Progenitor cell of endocrine pancreas (in vitro differentiated cells): ENCODE measurements at places on chromosomes 7 and 10.

GRCh38 chr7:135390829-135391228, 119.1 kb downstream of the CNOT4 start:
- no peak for DNase-seq

- DNase-seq = no peak
These were observed 9.0 kb upstream of the KBTBD2 start for GRCh38 chr7:32900433-32900995.

DNA sequence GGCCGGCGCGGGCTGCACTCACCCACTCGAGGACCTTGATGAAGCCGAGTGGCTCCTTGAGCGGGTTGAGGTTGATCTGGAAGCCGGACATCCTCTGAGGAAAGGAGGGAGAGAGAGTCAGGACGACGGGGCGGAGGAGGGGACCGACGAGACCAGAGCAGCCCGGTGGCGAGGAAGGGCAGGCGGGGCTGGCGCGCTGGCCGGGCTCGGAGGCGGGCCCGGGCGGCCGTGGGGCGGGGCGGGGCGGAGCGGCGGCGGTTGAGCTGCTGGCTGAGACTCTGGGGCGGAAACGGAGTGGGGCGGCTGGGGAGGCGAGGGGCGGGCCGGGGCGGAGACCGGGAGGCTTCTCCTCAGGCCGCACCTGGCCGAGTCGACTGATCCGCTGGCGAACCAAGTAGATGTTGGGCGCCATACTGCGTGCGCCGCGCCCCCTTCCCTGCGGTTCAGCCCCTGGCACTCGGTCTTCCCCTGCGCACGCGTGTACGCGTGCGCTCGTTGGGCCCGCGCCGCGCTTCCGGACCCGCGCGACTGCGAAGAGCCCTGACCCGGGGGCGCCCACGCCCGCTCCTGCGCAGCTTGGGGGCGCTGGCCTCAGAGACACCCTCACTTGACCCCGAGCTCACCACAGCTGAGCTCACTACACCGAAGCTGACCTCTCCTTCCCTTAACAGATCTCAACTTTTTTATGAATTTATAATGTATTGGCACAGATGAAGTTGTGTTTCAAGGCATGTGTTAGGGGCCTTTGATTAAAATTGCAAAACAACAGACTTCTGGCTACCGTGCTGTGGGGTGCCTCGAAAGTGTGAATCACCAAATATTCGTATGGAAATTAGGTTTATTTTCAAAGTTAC, at the start of gene SYPL1:
SYPL1 (minus strand) TSS at position 195 of the 854 bp plus-strand sequence; CDS start at position 91, 104 bp downstream.
- DNase-seq = peak; percentile 85

DNA sequence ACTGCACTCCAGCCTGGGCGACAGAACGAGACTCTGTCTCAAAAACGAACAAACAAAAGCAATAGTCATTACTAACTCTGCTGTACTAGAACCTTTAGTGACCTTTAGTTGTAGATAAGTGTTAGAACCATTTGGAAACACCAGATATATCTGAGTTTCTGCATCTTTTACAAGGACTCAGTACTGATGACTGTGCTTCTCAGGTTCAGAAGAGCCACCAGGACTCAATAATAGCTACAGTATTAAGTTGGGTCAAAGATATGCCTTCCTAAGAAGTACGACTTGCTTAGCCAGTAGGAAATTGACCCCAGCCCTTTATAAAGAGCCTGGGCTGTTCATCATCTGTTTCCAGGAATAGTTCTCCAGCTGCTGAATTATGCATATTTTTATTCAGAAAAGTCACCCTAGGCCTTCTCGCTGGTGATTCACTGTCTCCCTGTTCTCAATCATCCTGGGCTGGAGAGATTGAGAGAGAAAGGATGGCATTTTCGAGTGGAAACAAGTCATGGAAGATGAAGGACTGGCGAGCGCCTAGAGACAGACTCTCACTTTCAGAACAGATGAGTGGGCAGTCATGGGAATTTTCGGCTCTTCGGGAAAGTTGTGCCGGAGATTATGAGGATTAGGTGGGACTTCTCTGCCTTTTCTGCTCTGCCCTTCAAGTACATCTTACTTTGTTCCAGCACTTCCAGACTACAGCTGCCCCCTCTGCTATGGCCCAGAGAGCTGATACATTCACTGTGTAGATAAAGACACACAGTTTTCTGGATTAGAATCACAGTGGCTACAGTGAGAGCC, 316.1 kb downstream of the CCDC3 start:
- no peak for DNase-seq

DNA sequence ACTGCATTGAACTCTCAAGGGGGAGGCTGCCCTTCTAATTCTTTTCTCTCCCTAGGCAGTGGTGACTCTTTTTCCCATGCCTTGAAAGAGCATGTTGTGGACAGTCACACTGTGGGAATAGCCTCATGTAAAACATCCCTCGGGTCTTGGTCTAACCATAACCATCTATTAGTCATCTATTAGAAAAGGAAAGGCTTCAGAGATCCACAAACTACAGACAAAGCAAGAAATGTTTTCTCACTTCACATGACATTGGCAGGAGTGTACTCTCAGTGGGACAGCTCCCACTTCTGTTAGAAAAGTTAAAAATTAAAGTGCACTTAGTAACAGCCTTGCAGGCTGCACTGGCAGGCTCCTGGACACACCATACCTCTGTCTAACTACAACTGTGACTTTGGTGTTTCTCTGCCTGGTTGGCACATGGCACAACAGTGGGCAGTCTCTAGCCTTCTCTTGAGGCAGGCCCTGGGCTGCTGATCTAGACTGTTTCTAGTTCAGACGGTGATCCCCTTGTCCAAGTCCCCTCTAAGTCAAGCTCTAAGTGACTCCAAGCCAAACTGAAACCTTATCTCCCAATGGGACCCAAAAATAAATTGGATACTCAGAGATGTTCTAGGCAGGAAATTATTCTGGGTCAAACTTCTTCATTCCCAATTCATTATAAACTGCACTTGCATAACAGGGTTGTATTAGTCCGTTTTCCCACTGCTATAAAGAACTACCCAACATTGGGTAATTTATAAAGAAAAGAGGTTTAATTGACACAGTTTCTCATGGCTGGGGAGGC, 57.9 kb upstream of the ITGB1 start:
- no peak for DNase-seq
